ENCODE measurements at places on chromosomes 7 and 10. TPM values are rescaled to one million over a fixed set of nuclear protein-coding genes. Genes with fewer than 3 reads are reported as not detected.

DNA sequence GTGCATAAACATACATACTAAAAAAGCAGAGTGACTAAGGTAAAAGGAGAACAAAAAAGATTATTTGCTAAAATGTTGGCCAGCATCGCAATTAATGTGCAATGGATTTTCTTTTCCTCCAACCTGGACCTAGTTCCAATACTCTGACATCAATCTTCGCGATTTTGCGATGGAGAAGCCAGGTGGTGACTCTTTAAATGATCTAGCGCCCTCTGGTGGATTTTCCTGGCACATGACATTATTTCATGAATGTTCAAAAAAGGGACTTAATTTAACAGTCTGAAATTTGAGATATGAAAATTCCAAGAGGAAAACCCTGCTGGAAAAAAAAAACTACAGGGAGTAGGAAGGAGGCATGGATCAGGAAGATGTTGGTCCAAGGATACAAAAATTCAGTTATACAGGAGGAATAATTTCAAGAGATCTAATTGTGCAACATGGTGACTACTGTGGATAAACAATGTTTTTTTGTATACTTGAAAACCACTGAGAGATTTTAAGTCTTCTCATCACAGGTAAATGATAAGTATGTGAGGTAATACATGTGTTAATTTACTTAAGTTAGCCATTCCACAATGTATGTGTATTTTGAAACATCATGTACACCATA is 4.3 kb upstream of the KCNMA1 start:
- H3K36me3 ChIP-seq = no peaks in the 10 kb centered on the region
- peak; percentile 49 for DNase-seq
- H3K4me3 ChIP-seq = no peak overlapping the region
- H3K27ac ChIP-seq = no peak overlapping the region

- no peaks in the 10 kb centered on the region for H3K36me3 ChIP-seq
- H3K27me3 ChIP-seq = peaks cover 30% of the 10 kb centered on the region
- no peaks in the 10 kb centered on the region for H3K4me1 ChIP-seq
- no peak overlapping the region for H3K27ac ChIP-seq
Observed at GRCh38 chr10:2933924-2934323, 133.4 kb upstream of the PFKP start.

GRCh38 chr10:36366843-36367242 is 724.7 kb upstream of the FZD8 start:
- H3K27ac ChIP-seq = no peak overlapping the region
- H3K36me3 ChIP-seq = no peaks in the 10 kb centered on the region
- no peak for DNase-seq
- H3K27me3 ChIP-seq = no peaks in the 10 kb centered on the region
- no peaks in the 10 kb centered on the region for H3K4me1 ChIP-seq

- H3K36me3 ChIP-seq = no peaks in the 10 kb centered on the region
- no peak overlapping the region for H3K4me3 ChIP-seq
- H3K27me3 ChIP-seq = no peaks in the 10 kb centered on the region
Observed at GRCh38 chr7:10707519-10707918, 266.2 kb upstream of the PHF14 start.

- H3K27ac ChIP-seq = no peak overlapping the region
- H3K4me3 ChIP-seq = no peak overlapping the region
- DNase-seq = no peak
- H3K36me3 ChIP-seq = peaks cover 18% of the 10 kb centered on the region
- H3K27me3 ChIP-seq = no peaks in the 10 kb centered on the region
Observed at GRCh38 chr10:50375051-50375452, 123.7 kb upstream of the ASAH2 start.

- DNase-seq = no peak
- H3K36me3 ChIP-seq = no peaks in the 10 kb centered on the region
- H3K4me3 ChIP-seq = no peak overlapping the region
- H3K4me1 ChIP-seq = no peaks in the 10 kb centered on the region
- H3K27ac ChIP-seq = no peak overlapping the region
Observed at GRCh38 chr10:71025535-71025934, 137.2 kb upstream of the PCBD1 start.

- H3K4me1 ChIP-seq = no peaks in the 10 kb centered on the region
- H3K27ac ChIP-seq = no peak overlapping the region
- no peak for DNase-seq
- H3K36me3 ChIP-seq = no peaks in the 10 kb centered on the region
Observed at GRCh38 chr7:3859431-3859830, 558.4 kb downstream of the SDK1 start.

DNA sequence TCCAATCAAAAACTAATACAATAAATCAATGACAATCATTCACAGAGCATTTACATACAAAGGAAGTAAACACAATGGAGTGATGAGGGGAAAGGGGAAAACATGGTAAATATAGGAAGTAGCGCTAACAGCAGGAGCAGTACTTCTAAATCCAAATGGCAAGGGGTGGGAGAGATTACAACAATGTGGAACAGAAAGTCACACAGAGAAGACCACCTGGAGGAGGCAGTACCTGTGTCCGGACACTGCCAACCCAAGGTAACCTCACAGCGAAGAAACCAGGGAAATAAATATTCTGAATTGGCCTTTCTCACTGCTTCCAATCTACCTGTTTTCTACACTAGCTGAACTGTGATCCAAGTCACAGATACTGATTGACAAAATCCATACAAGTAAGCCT is 58.2 kb downstream of the ABI1 start:
- H3K27me3 ChIP-seq = no peaks in the 10 kb centered on the region
- H3K4me3 ChIP-seq = no peak overlapping the region
- DNase-seq = no peak
- H3K36me3 ChIP-seq = peaks cover 36% of the 10 kb centered on the region
- H3K27ac ChIP-seq = no peak overlapping the region

GRCh38 chr10:120051671-120052070 is 159.1 kb downstream of the SEC23IP start:
- H3K36me3 ChIP-seq = no peaks in the 10 kb centered on the region
- H3K27me3 ChIP-seq = peaks cover 3% of the 10 kb centered on the region
- H3K4me1 ChIP-seq = no peaks in the 10 kb centered on the region
- no peak for DNase-seq
- H3K27ac ChIP-seq = no peak overlapping the region

- no peak overlapping the region for H3K27ac ChIP-seq
- H3K4me3 ChIP-seq = no peak overlapping the region
- DNase-seq = no peak
- peaks cover 12% of the 10 kb centered on the region for H3K4me1 ChIP-seq
Observed at GRCh38 chr10:69655868-69656555, 26.0 kb downstream of the FAM241B start.

- no peak overlapping the region for H3K4me3 ChIP-seq
- no peak for DNase-seq
- H3K27ac ChIP-seq = no peak overlapping the region
- H3K36me3 ChIP-seq = no peaks in the 10 kb centered on the region
- peaks cover 17% of the 10 kb centered on the region for H3K27me3 ChIP-seq
Observed at GRCh38 chr10:48287417-48288391, 13.2 kb upstream of the FRMPD2 start.

GRCh38 chr10:13712837-13713581 is 126.2 kb downstream of the PRPF18 start:
- H3K4me3 ChIP-seq = no peak overlapping the region
- H3K27me3 ChIP-seq = peaks cover 7% of the 10 kb centered on the region
- H3K36me3 ChIP-seq = no peaks in the 10 kb centered on the region
- no peak overlapping the region for H3K27ac ChIP-seq

DNA sequence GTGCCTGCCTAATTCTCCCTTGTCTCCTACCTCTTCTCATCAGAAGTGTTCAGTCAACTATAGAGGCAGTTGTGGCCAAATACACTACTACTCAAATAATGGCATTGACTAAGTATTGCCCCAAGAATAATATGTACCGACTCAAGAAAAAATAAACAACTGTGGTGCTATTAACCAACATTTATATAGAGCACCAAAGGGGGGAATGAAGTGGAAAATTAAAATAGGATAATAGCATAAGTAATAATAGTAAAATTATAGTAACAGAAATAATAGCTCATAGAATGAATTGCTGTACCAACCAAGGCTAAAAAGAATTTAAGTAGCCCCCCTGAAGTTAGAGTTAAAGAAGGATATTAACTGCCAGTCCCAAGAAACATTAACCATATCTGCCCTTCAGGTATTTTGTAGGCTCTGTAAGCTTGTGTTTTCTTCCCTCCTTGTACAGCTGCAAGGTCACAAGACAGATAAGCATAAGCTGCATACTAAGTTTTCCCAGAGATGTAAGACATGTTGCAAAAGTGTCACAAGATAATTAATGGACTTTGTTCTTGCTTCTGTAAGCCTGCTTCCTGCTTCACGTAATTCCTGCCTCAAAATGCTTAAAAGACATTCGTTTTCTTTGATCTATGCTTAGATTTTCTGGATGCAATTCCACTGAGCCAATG is 10.9 kb upstream of the CYREN start:
- H3K36me3 ChIP-seq = peaks cover 71% of the 10 kb centered on the region
- no peak for DNase-seq
- H3K4me1 ChIP-seq = no peaks in the 10 kb centered on the region
- no peak overlapping the region for H3K4me3 ChIP-seq
- H3K27me3 ChIP-seq = no peaks in the 10 kb centered on the region

GRCh38 chr10:3647074-3647473 is 137.9 kb downstream of the KLF6 start:
- H3K4me1 ChIP-seq = peaks cover 10% of the 10 kb centered on the region
- peaks cover 30% of the 10 kb centered on the region for H3K27me3 ChIP-seq
- H3K4me3 ChIP-seq = no peak overlapping the region
- H3K36me3 ChIP-seq = no peaks in the 10 kb centered on the region
- no peak for DNase-seq
- H3K27ac ChIP-seq = no peak overlapping the region

DNA sequence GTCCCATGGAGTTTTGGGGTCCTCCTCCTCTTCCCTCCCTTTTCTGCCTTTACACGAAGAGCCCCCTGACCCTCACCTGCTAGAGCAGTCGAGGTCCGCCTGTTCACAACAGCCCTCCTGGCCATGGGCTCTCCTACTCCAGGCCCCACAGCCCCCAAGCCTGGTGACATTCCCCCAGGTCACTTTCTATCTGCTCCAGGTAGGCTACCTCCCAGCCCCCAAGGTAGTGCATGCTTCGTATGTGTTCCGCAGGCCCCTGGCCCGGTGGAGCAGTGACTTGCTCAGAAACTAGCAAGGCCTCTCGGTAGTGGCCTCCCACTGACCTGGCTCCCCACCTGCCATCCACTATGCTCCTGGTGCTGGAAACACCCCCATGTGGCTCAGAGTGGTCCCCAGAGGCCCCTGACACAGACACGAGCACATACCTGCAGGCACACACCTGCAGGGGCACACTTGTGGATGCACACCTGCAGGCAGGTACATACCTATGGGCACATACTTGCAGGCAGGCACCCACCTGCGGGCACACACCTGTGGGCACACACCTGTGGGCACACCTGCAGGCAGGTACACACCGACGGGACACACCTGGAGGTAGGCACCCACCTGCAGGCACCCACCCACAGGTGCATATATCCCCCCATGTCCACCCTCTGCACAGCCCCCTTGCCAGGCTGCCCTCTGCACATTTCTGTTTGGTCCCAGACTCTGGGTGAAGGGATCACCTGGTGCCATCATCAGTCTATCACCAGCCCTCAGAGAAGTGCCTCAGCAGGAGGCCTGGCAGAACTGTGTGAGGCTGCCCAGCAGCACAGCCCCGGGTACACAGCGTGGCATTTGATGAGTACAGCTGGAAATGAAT is 322.5 kb downstream of the PTPRN2 start:
- H3K27me3 ChIP-seq = no peaks in the 10 kb centered on the region
- H3K36me3 ChIP-seq = no peaks in the 10 kb centered on the region
- H3K27ac ChIP-seq = no peak overlapping the region

DNA sequence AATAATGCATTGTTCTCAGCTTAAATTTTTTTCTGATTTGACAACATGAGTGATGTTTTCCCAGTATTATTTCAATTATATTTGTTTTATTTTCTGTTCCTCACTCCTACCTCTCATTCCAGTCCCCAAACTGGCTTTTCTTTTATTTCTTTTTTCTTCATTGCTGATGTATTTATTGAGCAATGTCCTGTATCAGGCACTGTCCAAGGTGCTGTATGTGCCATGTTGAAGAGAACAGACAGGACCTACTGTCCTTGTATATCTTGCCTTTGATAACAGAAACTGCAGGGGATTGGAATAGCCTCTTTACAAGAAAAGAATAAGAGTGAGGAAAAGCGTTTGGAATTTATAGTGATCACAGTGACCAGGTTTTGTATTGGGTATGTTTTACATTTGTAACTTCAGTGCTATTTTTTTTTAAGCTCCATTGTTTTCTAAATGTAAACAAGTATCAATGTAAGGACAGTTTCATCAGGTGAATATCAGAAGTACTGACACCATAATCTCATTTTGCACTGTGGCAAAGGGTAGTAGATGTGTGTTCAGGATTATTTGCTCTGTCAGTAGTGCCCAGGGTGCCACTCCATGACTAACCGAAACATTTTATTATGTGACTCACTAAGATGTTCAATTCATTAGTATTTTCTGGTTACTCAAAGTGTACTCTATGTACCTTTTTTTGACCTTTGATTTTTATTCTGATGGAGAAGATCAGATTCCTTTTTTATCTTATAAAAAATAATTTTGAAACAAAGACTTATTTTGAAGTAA is 15.6 kb upstream of the CLDN12 start:
- H3K27ac ChIP-seq = no peak overlapping the region
- no peak for DNase-seq
- peaks cover 34% of the 10 kb centered on the region for H3K36me3 ChIP-seq
- no peaks in the 10 kb centered on the region for H3K27me3 ChIP-seq

- H3K27ac ChIP-seq = peak overlapping the region; percentile 66
- no peaks in the 10 kb centered on the region for H3K27me3 ChIP-seq
- DNase-seq = peak; percentile 49
- peaks cover 33% of the 10 kb centered on the region for H3K4me1 ChIP-seq
Observed at GRCh38 chr7:70316745-70317144, 718.5 kb downstream of the AUTS2 start.

GRCh38 chr10:16566202-16566805 is 44.6 kb upstream of the C1QL3 start:
- DNase-seq = no peak
- no peak overlapping the region for H3K4me3 ChIP-seq
- H3K27ac ChIP-seq = no peak overlapping the region
- H3K27me3 ChIP-seq = no peaks in the 10 kb centered on the region
- H3K36me3 ChIP-seq = no peaks in the 10 kb centered on the region

DNA sequence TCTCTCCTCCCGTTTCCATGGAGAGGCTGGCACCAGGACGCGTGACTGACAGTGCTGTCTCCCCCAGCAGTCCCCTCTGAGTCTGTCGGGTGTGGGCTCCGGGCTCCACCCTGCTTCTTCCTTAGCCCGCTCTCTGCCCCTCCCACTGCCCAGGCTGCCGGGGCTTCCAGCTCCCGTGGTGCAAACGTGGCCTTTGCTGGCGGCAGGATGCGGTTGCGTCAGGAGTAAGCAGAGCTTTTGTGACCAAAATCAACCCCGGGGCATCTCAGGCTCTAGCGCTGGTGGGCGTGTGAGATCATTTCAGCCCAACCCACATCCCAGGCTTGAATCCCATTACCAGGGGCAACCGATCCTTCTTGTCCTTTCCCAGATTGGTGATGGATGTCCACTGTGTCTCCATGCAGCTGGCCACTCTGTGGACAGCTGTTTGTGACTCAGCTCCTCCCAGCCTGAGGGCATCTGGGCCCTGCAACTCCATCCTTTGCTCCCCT is 28.2 kb downstream of the PTPRE start:
- DNase-seq = no peak
- no peak overlapping the region for H3K27ac ChIP-seq
- peaks cover 8% of the 10 kb centered on the region for H3K27me3 ChIP-seq
- H3K4me3 ChIP-seq = no peak overlapping the region

- peaks cover 15% of the 10 kb centered on the region for H3K4me1 ChIP-seq
- no peak for DNase-seq
- peaks cover 52% of the 10 kb centered on the region for H3K27me3 ChIP-seq
Observed at GRCh38 chr7:1234049-1234880, 1.6 kb downstream of the UNCX start.

The ZNF239 gene
- 0.15 TPM for total RNA-seq

The ADRB1 gene
- total RNA-seq = 0.20 TPM

The FAM25G gene
- total RNA-seq = not detected

The ABCB4 gene
- total RNA-seq = not detected

The TET1 gene
- total RNA-seq = 1.5 TPM

The LRIT1 gene
- total RNA-seq = not detected

The SCART1 gene
- total RNA-seq = 15.3 TPM

The CUZD1 gene
- total RNA-seq = 1.8 TPM

The NPSR1 gene
- total RNA-seq = not detected

The PTPN12 gene
- total RNA-seq = 21.4 TPM
